ENCODE measurements at places on chromosomes 12 and 14.

DNA sequence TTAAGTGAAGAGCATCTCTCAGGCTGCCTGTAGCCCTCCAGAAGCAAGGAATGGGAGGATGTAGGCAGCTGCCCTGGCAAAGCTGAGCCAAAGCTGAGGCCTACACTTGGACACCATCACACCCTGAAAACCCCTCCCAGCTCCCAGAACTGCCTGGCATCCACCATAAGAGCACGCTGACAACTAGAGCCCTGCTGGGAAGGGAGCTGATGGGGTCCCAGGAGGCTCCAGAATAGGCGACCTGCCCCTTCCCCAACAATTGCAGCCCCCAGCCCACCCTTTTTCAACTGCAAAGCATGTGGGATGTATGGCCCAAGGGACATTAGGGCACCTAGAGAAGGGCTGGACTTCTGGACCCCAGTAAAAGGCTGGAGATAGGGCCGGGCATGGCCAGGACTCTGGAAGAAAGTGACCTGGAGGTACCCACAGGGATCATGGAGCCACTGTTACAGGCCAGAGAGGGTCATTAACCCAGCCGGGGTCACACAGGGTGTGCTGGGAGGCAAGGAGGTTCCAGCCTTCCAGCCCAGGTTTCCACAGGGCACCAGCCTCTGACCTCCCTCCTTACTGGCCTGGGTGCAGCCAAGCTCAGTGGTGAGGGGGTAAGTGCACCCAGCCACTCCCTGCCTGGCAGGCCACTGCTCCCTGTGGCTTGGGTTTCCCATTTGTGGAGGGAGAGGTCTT, 27.8 kb downstream of the FAM222A start:
- no peak for DNase-seq

DNA sequence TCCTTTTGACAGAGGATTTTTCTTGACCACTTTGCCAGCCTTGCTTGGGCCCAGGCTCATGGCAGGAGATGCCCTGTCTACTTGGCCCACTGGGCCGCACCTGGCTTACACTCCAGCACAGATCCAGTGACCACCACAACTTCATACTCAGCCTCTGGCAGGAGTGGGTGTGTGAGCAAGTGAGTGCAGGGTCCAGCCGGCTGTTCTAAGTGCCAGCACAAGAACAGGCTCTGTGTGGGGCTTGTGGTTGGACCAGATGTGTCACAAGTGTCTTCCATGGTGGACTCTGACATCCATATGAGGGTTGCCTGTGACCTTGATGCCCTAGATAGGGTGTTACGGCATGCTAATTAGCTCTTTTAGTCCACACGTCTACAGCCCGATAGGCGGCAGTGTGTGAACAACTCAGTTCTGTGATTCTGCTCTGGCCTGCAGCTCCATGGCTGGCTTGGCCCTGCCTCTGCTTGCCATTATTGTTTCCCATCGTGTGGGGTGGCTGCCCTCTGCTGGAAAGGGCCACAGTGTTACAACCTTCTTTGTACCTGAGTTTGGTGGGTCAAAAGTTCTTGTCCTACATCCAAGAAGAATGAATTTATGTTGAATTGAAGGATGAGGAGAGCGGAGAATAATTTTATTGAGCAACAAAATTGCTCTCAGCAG, 1089.1 kb downstream of the SLC6A15 start:
- DNase-seq: no peak

- no peak for DNase-seq
Observed at GRCh38 chr12:67088401-67089118, 180.6 kb upstream of the CAND1 start.

GRCh38 chr12:53659011-53659551, 16.8 kb downstream of the ATP5MC2 start:
- DNase-seq: no peak

- DNase-seq: no peak
Observed at GRCh38 chr14:20487396-20487725, 18.0 kb upstream of the RNASE10 start.

DNA sequence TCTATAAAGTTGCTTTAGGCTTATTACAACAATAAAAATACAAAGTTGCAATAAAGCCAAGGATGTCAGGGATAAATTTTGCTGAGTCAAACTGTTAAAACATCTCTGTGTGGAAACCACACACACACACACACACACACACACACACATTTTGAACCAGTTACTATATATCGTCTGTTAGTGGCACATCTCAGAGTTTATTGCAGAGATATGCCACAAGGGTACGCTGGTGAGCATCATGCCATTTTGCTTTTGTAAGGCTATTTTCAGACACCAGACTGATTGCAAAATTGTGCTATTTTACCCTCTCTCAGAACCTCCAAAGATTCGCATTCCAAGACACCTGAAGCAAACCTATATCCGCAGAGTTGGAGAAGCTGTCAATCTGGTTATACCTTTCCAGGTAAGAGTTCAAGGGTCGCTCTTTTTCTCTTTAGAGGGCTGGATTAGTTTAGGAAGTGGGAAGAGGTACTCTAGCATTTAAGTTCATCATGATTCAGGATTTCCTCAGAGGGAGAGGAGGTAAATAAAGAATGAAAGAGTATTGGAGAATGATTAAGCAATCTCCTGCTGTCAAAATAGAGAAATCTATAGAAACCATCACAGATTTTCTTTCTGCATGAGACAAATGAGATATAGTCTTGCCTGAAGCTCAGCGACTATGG, 27.3 kb upstream of the CHPT1 start:
- DNase-seq: no peak
